ENCODE measurements at places on chromosomes 4 and X.

DNA sequence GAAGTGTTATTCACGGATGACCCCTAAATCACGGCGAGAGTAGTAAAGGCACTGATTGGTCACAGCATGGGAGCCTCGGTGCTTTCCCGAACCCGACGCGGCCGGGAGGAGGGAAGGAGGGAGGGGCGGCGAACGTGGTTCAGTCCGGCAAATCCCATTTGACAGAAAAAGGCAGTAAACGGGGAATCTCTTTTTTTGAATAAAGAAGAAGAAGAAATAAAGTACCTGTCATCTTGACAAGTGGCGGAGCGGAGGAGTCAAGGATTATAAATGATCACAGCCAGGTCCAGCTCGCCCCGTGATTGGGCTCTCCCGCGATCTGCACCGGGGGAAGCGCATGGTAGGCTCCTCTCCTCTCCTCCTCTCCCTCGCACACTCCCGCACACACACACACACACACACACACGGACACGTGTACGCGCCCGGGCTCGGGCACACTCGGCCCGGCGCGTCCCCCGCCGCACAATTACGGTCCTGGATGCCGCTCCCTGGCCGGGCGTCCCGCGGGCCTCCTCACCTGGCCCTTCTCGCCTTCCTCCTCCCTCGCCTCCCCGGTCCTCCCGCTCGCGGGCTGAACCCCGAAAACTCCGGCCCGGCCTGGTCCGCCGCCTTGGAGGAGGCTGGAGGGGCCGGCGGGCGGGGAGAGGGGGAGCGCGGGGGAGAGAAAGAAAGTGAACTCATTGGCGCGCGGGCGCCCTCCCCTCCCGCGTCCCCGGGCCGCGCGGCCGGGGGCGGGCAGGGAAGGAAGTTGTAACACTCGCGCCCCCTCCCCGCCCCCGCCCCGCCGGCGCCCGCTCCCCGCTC lies 99.2 kb upstream of the TENM3 start:
- DNase-seq: no peak

DNA sequence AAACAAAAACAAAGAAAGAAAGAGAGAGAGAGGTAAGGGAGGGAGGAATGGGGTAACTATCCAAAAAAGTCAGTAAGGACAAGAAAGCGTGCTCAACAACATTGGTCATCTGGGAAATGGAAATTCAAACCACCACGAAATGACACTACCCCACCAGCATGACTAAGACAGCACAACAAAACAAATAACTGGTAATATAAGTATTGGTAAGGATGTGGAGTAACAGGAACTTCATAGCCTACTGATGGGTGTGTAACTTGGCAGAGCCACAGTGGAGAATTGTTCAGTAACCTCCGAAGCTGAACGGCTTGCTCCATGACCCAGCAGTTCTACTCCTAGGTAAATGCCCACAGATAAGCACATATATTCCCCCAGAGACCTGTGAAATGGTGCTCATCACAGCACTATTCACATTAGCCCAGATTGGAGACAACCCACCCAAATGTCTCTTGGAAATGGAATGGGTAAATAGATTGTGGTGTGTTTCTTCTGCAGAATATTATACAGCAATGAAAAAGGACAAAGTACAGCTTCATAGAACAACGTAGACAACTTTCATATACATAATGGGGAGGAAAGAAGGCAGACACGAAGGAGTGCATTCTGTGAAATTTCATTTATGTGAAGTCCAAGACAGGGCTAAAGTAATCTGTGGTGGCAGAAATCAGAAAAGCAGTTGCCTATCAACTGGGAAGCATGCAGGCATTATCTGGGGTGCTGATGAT lies 95.5 kb upstream of the ATP6AP2 start:
- no peak for DNase-seq

DNA sequence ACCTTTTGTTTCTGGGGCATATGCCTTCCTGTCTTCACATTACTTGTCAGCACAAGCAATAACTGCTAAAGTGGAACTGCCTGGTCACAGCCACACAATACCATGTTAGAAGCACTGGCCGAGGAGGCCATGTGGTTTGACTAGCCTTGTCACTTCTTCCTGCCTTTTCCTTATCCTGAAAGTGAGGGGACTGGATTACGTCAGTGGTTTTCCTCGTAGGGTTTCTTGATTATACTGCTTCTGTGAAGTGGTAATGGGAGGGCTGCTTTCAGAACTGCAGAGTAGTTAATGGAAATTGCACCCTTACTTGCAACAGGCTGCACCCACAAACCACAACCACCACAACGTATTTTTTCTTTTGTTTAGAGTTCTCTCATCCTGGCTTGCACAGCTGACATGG lies 26.6 kb downstream of the ZRSR2 start:
- no peak for DNase-seq

GRCh38 chr4:147772459-147772969 lies 40.6 kb downstream of the ARHGAP10 start:
- DNase-seq: no peak

- DNase-seq: peak; percentile 55
Measured at GRCh38 chr4:141132709-141133145, 542 bp downstream of the RNF150 start.

- no peak for DNase-seq
Measured at GRCh38 chr4:16757080-16757521, 141.3 kb downstream of the LDB2 start.

GRCh38 chrX:22097012-22097694 lies 65.0 kb downstream of the PHEX start:
- no peak for DNase-seq

DNA sequence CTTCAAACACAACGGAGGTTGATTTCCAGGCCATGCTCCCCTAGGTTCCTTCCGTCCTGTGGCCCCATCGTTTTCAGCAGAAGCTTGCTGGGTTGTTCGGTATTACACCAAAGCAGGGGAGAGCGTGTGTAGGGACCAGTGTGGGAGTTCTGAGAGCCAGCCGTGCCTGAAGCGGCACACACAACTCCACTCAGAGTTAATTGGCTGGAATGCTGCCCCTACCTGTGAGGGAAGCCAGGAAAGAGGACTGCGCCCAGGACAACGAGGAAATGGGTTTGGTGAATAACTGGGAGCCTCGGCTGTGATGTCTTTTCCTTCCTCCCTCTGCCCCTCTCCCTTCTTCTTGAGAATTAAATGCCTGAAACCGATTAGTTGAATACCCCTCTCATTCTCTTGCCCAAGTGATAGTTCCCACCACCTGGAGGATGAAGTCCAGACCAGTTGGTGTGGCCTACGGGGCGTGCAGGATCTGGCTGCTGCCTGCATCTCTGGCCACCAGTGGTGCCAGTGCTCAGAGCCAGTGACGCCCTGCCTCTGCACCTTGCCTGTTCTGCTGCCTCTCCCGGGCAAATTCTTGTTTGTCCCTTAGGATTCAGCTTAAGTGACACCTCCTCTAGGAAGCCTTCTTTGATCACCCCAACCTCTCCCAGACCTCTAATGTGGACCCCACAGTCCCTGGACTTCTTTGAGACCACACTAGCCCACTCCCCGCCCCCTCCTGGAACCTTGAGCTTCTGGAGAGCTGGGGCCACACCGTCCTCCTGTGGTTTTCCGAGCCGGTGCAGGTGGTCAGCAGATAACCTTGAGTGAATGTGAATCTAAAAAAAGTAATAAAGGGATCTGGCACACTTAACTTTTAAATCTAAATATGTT lies 33.6 kb downstream of the TBC1D14 start:
- no peak for DNase-seq

- no peak for DNase-seq
Measured at GRCh38 chr4:153969542-153969941, 180.7 kb upstream of the SFRP2 start.

- DNase-seq: peak; percentile 24
Measured at GRCh38 chr4:102959496-102959895, 60.0 kb downstream of the SLC9B1 start.

All from G401 (cell line).